Stimulated activated CD4-positive, alpha-beta T cell treated with anti-CD3 and anti-CD28 coated beads, Interleukin-2, amount 100 ng/mL, for 24 hours (primary cell): ENCODE measurements at places on chromosomes 7 and 10.
A peak's percentile ranks its signal among the peaks of the same experiment; 100 is the strongest.

DNA sequence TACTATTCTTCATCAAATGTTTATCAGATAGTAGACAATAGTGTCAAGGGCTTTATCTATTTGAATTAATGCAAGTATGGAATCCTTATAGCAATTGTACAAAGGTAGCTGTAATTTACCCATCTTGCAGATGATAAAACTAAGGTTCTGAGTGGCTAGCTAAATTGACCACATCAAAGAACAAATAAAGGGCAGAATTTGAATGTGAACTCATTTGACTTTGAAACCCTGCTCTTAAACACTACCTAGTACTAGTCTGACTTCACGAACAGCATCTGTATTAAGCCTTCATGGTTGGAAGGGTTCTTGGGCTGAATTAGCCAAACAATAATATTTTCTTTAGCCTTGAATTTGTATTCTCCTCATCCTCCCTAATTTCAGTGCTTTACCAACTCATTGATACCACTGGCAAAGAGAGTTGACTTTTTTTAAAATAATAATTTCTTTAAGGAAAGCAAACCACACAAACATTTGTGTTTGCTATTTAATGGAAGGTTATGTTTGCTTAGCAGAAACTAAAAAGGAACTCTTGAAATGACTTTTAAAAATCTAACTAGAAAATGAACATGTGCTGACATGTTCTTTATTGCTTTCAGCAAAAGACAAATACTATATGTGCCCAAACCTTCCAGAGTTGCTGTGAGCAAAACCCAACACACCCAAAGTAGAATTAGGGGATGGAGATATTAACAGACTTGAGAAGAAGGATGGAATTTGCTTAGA lies 322.6 kb downstream of the RNLS start:
- DNase-seq, result no peak

GRCh38 chr7:44386139-44386913 lies 60.9 kb upstream of the CAMK2B start:
- DNase-seq, result no peak

DNA sequence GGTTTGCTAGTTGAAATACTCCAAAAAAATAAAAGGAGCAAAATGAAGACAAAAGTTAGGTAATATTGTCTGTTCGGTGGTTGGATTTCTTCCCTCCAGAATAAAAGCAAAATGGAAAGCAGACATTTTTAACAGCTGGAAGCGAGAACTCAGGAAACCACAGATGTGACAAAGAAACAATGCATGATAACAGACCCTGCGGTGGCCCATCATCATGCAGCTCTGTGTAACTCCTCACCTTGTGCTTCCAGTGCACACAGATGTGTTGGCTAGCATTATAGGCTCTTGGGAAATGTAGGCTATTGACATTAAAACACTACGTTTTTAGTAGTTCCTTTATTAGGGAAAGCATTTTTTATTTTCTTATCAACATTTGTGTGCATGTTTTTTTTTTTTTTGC lies 53.9 kb upstream of the ARL4A start:
- no peak for DNase-seq

DNA sequence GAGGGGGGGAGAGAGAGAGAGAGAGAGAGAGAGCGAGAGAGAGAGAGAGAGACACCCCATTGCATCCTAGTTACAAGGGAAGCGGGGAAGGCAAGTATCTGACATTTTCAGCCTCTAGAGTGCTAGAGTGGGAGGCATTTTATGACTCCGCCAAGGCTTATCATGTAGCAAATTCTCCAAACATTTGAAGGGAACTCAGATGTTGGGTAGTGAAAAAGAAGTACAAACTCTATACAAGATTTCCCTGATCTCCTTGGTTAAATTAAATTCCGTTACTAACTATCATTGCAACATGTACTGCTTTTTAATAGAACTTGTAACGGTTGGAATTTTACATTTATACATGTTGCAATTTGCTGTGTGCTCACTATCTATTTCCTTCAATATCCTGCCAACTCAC lies 83.4 kb upstream of the FAM3C start:
- DNase-seq, result no peak

GRCh38 chr10:102504179-102504975 lies 605 bp downstream of the SUFU start:
- DNase-seq, result peak; percentile 50

GRCh38 chr7:7432979-7433378 lies 102.7 kb downstream of the COL28A1 start:
- DNase-seq, result no peak

DNA sequence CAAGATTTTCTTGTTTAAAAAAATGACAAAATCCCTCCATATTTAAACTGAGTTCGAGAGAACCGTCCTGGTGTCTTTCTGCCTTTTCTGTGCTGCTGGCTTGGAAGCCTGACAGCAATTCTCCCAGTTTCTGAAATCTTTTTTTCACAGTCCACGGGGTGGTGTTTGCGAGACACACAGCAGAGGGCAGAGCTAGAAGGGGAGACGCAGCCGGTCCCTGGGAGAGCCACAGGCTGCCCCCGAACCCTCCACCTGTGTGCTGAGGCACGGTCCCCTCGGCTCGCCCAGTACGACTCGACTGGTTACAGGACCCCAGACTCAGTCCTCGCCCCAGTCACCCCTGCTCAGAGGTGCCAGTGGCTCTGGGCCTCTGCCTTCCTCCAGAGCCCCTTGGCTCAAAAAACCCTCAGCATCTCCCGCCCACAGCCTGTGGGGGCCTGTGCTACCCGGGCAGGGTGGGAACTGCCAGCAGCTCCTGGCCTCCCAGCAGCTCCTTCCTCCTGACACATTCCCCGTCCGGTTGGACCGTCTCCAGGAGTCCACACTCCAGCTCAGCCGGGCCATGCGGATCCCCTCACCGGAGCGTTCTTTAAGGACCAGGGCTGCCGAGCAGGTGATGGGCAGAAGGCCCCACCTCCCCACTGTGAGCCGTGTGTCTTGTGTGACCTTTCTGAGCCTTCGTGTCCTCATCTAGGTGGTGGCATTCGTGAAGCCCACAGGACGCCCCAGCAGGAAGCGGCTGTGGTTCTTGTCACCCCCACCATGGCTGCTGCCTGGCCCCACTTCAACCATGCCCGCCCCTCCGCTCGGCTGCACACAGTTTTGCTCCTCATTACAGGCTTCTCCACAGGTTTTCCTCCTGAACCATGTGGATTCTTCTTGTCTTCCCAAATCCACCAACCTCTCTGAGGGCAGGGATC lies 52.3 kb upstream of the EN2 start:
- no peak for DNase-seq

- no peak for DNase-seq
Observed at GRCh38 chr10:49768329-49768728, 6.2 kb upstream of the OGDHL start.

DNA sequence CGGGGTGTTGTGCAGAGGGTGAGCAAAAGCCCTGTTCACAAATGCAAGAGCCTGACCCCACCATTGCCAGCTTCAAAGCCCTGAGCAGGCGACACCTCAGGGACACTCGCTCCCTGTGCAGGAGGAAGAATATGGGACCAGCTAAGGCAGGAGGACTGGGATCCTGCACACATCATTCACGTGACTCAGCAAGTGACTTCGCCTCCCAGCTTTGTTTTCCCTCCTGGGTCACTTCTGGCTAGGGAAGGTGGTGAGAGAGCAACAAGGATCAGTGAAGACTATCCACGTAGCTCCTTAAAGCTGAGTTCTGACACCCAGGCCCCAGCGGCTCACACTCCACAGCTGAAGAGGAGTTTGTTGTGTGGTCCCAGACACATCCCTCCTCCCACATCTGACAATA lies 164.3 kb downstream of the FGFR2 start:
- DNase-seq, result no peak
